ENCODE measurements at places on chromosomes 11 and 22.
A peak's percentile ranks its signal among the peaks of the same experiment; 100 is the strongest.

DNA sequence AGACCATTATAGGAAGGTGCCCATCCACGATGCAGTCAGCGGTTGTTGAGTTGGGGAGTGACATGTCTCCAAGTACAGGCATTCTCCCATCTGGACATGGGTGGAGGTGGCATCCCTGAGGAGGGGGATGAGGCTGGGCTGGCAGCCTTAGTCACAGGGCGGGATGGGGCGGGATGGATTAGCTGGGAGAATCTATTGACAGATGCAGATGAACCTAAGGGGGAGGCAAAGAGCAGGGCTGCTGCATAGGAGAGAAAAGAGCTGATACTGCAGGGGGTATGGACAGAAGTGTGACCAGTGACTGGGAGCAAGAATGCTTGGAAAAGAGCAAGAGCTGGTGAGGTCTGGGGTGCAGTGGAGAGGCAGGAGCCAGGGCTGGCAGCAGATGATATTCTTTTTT lies 42.7 kb downstream of the SCN3B start:
- DNase-seq = no peak

GRCh38 chr22:31613904-31614296 lies 48.1 kb downstream of the PISD start:
- DNase-seq = no peak

GRCh38 chr22:24494528-24495364 lies at the start of gene UPB1:
UPB1 (plus strand) TSS chr22:24495332; CDS start chr22:24495404, 72 bp downstream.
- DNase-seq = no peak

- no peak for DNase-seq
Observed at GRCh38 chr11:85922367-85922766, 67.2 kb downstream of the CCDC83 start.

- no peak for DNase-seq
Observed at GRCh38 chr11:70733327-70734325, 335.3 kb downstream of the CTTN start.

- DNase-seq = no peak
Observed at GRCh38 chr22:22245935-22246525, 1.4 kb downstream of the VPREB1 start.

DNA sequence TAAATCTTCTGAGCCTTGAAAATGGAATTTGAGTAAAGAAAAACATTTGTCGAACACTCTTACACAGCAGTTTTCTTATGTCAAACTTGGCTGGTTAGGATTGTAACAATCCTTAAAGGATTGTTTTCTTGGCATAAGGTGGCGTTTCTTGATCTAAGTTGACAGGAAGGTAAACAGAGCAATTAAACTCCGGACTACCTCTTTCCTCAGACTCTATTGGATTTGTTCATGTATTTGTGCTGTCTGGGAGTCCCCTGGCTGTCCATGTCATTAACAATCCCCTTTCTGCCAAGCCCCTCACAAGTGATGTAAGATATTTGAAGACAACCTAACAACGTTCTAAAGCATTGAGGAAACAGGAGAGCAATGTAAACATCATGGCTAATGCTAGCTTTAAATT lies 222.5 kb upstream of the SNX19 start:
- no peak for DNase-seq

DNA sequence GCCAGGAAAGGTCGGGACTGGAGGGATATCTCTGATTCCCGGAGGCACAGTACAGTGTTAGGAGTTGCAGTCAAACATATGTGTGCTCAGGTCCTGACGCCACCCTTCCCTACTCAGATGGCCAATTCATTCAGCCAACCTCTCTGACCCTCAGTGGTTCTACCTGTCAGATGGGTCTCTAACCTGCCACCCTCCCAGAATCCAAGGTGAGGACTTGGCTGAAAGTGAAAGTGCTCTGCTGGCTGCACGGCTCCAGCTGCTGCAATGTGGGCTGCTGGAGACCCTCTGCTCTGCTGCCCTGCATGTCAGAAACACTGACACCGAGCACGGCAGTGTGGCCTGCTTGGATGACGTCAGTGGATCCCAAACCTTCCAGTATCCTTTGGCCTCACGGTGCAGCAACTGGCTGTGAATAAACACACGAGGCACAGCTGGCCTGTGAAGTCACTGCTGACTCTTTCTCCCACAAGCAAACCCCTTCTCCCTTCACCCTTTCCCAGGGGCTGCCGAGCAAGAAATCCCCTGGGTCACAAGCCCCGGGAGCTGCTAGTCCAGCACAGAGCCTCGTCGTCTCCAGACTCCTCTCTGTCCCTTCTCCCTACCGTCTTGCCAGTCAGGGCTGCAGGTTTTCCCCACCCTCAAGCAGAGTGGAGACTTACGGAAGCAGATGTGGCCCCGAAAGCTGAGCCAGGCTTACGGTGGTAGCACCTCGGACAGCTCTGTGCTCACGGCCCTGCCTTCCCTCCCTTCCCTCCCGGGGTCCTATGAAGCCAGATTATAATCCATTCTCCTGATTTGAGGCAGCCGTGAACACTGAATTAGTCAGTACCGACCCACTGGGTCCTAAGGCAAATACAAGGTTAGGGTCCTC lies 24.3 kb downstream of the KIAA0930 start:
- no peak for DNase-seq

DNA sequence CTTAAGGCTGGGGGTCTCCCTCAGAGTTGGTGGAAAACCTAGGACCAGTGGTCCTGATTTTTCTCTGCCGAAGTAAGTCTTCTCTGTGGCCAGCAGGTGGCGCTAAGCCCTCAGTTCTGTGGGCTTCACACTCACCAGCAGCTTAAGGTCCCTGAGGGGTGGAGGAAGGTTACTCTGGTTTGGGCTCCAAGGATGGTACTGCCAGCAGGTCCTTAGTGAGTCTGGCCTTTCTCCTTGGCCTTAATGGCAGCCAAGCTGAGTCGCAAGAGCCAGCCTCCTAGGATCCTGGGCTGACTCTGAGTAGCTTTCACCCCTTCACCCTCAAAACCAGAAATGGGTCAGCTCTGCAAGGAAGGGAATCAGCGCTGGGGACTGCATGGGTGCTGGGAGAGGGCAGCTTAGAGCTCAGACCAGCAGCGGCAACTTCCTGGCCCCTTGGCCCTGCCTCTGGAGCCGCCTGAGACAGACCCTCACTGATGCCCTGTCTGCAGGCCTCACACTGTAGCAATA lies 4.4 kb downstream of the KCNJ11 start:
- DNase-seq = peak; percentile 79

GRCh38 chr22:40547729-40548143 lies 88.8 kb downstream of the MRTFA start:
- no peak for DNase-seq

DNA sequence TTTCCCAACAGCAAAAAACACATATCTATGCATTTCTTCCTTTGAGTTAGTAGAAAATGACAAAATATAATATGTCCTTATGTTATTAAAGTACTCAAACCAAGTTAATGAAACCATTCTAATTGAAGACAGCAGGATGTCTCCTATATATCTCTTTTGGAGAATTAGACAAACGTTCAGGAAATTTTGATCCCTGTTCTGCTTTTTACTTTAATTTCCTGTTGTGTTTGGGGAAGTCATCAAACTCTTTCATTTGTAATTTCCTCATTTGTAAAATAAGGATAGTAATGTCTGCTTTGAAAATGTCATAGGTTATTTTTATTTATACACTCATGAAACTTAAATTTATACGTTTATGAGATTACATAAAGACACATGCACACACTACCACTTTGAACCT lies 281.8 kb upstream of the ANO5 start:
- DNase-seq = no peak

DNA sequence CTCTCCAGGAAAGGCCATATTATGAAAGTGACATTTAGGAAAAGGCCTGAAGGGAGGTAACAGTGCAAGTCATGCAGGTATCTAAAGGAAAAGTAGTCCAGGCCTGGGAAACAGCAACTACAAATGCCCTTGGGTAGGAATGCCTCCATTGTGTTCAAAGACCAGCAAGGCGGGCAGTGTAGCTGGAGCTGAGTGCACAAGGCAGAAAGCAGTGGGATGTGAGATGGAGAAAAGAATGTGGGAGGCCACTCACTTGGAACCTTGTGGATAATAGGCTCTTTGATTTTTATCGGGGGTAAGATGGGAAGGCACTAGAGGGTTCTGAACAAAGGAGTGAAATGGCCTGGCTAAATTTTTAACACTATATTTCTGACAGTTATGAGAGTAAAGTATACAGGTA lies 188.6 kb downstream of the PGR start:
- no peak for DNase-seq

GRCh38 chr11:41394521-41395195 lies 64.8 kb downstream of the LRRC4C start:
- no peak for DNase-seq

GRCh38 chr11:117978991-117979390 lies 7.2 kb upstream of the IL10RA start:
- DNase-seq = no peak

DNA sequence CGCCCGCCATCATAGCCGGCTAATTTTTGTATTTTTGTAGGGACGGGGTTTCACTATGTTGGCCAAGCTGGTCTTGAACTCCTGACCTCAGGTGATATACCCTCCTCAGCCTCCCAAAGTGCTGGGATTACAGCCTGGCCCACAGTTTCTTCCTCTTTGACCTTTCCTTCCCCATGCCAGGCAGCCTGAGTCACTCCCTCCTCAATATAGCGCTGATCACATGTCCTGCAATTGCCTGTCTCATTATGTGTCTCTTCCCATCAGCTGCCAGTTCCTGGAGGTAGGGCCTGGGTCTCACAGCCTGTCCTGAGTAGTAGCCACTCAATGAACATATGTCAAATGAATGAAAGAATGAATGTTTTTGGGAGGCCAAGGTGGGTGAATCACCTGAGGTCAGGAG lies 43.0 kb upstream of the CCDC134 start:
- no peak for DNase-seq

- no peak for DNase-seq
Observed at GRCh38 chr11:133339495-133340140, 192.7 kb downstream of the OPCML start.

DNA sequence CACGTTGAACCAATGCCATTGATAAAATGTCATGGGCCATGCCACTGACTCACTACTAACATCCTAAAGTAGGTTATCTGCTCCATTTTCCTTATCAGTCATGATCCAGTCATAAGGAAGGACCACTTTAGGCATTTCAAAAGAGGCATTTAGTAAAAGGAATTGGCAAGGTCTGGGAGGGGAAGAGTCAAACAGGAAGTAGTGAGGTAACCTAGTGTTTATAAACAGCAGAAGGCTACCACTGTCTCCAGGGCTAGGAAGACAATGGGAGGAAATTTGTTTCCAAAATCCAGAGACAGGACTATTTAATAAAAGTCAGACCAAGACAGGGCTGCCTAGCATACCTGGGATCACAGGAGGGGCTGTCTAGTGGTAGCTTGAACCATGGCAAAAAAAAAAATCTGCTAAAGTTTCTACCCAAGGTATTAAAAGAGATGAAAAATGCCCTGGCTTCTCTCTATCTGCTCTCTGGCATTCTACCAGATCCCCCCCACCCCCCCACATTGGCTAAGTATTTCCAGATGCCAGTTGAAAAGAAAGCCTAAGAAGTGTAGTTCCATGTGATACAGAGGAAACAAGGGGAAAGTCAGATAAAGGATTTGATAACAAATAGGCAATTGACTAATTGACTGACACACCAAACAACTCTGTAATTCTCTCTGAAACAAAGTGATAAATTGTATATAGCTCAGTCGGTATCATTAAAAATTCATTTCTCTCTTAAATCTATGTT lies 50.4 kb upstream of the C11orf87 start:
- no peak for DNase-seq

GRCh38 chr22:46596819-46597218 lies 23.4 kb upstream of the GRAMD4 start:
- no peak for DNase-seq
